ENCODE measurements at places on chromosomes 16 and 17.
A peak's percentile ranks its signal among the peaks of the same experiment; 100 is the strongest.

- no peak for DNase-seq
Measured at GRCh38 chr17:59331929-59332748, 684 bp downstream of the YPEL2 start.

DNA sequence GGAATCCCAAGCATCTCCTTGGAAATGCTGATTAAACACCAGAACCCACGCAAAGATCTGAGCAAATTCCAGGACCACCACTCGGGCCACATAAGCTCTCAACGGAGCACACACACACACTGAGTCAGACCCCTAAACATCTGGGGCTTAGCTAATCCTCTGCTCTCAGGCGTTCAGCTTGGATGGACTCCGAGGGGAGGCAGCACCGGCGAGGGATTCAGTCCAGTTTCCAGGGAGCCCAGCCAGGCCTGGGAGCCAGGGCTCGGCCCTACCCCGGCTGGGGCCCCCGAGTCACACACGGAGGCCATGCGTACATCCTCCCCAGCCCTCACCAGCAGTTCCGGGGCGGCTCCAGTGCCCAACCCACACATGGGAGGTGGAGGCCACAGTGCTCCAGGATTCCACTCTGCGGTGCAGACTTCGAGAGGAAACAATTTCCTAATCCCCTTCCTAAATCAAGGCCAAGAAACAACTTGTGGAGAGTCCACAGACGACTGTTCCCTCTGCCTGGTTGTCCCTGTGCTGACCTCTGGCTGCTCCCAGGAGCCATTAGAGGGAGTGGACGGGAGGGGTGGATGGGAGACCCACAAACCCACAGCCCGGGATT lies 70.5 kb downstream of the GAS7 start:
- DNase-seq: no peak

GRCh38 chr17:78697122-78697521 lies 85.0 kb downstream of the CYTH1 start:
- no peak for DNase-seq

DNA sequence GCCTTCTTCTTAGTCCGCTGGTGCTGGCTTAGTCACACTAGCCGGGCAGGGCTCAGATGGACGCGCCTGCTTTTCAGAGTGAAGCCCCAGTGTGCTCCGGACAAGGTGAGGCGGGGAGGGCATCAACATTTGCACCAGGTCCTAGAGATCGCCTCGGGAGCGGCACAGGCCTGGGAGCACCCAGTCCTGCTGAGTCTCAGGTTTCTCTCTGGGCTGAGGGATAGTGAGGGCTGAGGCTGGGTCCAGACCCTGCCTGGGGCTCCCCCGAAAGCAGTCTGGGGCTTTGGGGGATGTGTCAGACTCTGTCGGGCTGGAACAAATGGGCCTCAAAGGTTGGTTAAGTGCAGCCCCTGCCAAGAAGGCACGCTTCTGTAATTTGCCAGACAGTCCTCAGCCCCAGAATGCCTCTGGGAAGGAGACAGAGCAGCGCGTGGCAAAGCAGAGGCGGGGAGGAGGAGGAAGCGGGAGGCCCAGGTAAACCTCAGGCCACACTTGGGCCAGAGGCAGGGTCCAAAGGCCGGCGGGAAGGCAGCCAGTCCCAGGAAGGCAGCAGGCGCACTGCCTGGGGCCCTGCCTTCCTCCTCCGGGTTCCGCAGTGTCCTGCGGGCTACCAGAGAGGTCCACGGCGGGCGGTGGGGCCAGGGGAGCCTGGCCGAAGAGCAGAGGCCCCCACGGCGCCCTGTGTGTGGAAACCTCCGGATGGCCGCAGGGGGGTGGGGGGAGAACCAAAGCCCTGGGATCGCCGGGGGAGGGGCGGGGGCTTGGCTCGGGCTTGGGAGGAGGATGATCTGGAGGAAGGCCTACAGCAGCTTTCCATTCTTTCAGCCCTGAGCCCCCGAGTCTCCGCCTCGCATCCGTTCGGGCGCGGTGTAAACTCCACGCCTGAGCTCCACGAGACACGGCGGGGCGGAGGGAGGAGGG lies 39.5 kb upstream of the ATP2A3 start:
- DNase-seq: no peak

DNA sequence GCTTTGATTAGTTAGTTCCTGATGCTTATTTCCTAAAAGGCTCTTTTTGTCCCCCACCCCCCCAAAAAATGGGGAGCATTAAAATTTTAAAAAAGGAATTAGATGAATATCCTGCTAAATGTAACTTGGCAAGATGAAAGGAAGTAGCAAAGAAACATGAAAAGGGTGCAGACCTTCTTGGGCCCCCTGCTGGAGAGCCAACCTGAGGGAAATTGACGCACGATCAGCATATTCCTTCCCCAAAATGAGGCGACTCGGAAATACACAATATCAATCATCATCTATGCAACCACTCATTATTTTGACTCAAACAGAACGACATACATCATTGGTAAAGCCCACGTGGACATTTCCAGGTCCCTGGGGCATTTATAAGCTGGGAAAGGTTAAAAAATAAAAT lies 59.7 kb downstream of the GRIN2A start:
- DNase-seq: no peak

DNA sequence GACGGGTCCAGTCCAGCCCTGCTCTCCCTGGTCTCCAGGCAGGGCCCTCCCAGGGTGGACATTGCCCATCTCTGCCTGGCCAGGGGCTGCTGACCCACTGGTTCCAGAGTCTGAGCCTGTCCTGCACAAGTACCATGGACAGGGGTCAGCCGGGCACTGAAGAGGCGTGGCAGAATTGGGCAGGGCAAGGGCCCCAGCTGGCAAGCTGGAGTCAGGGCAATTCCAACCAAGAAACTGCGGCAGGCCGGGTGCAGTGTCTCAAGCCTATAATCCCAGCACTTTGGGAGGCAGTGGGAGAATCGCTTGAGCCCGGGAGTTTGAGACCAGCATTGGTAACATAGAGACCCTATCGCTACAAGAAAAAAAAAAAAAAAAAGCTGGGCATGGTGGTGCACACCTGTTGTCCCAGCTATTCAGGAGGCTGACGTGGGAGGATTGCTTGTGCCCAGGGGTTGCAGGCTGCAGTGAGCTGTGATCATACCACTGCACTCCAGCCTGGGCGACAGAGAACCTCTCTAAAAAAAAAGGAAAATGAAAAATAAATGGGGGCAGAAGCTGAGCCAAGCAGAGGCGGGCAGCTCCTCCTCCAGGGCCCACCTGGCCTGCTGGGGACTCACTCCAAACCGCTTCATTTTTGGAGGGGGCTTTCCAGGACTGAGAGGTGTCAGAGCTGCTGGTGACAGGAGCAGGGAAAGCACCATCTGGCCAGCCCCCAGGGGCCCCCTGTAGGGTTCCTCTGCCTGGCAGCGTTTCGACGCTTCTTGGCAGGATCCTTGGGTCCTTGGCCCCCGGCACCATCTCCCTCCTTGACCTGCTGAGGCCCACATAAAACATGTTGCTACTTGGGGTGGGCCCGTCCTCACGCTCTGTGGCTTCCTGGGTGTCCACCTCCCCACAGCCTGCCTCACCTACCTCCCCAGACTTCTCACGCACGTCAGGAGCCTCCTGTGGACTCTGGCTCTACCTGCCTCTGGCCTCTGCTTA lies 2.9 kb upstream of the MAFG start:
- DNase-seq: no peak

- no peak for DNase-seq
Measured at GRCh38 chr17:80800481-80801391, 190.9 kb upstream of the CHMP6 start.

DNA sequence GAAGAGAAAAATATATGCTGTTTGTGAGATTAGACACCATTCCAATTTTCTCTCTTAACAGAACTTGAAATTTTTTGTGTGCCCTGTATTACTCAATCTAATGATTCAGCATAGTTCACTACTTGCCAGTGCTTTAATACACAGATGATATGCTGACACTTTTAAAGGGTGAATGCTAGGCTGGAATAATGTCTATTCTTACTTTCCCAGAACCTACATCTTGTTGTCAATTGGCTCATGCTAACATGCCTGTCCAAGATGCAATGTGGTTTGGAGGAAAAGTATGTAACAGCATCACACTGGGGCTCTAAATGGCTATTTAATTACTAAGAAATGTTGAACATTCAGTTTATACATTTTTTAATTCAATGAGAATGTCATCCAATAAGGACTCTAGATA lies 7.6 kb upstream of the MAP2K6 start:
- no peak for DNase-seq

DNA sequence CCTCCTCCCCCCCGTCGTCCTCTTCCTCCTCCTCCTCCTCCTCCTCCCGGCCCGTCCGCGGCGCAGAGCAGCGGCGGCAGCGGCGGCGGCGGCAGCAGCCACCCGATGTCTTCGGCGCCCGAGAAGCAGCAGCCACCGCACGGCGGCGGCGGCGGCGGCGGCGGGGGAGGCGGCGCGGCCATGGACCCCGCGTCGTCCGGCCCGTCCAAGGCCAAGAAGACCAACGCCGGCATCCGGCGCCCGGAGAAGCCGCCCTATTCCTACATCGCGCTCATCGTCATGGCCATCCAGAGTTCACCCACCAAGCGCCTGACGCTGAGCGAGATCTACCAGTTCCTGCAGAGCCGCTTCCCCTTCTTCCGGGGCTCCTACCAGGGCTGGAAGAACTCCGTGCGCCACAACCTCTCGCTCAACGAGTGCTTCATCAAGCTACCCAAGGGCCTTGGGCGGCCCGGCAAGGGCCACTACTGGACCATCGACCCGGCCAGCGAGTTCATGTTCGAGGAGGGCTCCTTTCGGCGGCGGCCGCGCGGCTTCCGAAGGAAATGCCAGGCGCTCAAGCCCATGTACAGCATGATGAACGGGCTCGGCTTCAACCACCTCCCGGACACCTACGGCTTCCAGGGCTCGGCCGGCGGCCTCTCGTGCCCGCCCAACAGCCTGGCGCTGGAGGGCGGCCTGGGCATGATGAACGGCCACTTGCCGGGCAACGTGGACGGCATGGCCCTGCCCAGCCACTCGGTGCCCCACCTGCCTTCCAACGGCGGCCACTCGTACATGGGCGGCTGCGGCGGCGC lies at the start of gene FOXF1:
Gene FOXF1 (plus strand): TSS at position 63 of the 797 bp plus-strand sequence. CDS start 43 bp downstream, at position 106.
- DNase-seq: no peak

GRCh38 chr17:35614810-35615209 lies 27.7 kb downstream of the AP2B1 start:
- no peak for DNase-seq

DNA sequence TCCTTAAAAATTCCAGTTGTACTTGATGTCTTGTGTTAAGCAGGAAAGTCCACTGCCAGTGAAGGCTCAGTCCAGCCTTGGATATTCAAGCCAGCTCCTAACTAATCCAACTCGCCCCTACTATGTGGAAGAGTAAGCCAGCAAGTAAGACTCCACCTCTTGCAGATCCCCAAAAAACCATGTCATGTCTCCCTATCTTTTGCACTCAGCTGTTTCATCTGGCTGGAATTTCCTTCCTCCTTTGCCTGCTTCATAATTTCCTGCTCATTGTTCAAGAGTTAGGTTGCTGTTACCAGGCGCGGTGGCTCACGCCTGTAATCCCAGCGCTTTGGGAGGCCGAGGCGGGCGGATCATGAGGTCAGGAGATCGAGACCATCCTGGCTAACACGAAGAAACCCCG lies 37.8 kb downstream of the RBBP6 start:
- DNase-seq: no peak

DNA sequence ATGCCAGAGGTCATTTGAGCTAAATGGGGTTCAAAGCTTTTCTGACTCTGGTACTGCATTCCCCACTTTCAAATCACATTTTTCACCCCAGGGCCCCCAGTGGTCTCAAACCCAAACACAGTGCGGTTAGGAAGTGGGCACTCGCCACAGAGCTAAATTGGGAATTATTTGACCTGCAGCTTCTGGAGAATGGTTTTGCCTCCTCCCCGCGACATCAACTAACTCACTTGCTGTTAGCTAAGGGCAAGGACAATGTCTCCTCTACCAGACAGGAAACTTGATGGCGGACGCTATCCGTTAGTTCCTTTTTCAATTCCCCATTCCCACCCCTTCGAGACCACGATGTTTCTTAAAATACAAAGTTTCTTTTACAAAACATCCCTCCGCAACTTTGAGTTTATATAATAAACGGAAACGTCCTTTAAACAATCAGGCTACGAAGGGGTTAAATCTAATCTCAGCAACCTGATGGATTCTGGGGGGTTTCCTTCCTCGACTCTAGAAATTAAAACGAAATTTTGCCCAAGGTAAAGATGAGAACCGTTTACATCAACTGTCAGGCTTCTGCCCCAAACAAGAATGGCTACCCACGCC lies 500 bp upstream of the KAT7 start:
- no peak for DNase-seq

- no peak for DNase-seq
Measured at GRCh38 chr16:66933776-66934137, 445 bp downstream of the CIAO2B start.

GRCh38 chr17:246851-247421 lies 65.5 kb upstream of the DOC2B start:
- no peak for DNase-seq

DNA sequence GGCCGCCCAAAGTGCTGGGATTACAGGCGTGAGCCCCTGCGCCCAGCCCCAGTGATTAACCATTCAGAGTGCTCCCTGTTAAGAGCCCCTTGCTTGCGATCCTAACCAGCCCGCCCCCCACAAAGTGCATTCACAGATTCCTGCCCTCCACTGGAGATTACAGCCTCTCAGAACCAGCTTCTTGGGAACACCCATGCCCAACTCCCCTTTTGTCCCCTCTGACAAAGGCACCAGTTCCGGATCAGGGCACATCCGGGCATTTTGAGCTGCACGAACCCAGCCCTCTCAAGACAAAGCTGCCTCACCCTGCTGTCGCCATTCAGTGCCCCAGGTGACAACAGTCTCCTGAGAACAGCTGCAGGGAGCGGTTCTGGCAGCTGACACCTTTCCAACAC lies 848 bp upstream of the KRT19 start:
- DNase-seq: no peak

DNA sequence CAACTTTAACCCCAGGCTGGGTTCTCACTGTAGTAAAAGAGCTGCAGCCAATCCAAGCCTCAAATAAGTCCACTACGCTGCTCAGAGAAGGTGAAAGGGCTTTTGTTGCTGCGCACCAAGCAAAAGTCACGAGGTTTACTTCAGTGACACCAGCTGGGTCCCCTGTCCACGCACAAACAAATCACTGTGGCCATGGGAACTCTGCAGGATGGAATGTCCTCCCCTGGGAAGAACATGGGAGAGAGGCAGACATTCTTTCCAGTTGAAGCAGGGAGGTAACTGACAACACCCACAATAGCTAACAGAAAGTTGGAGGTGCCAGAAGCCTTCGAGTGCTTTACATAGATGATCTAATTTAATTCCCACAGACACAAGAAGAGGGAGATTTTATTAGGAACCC lies 181.9 kb downstream of the PMP22 start:
- no peak for DNase-seq

GRCh38 chr16:67284699-67285646 lies 5.6 kb downstream of the PLEKHG4 start:
- DNase-seq: peak; percentile 35

Data from hypothalamus (tissue), 51 donors.